GOT3 (cell line): ENCODE measurements at places on chromosomes 2 and 18.

DNA sequence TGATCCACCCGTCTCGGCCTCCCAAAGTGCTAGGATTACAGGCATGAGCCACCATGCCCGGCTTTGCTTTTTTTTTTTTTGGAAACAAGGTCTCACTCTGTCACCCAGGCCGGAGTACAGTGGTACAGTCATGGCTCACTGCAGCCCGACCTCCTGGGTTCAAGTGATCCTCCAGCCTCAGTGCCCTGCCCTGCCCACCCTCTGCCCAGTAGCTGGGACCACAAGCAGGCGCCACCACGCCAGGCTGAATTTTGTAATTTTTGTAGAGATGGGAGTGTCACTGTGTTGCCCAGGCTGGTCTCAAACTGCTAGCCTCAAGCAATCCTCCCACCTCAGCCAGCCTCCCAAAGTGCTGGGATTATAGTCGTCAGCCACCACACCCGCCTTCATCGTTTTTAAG lies 11.6 kb upstream of the PSD4 start:
- no peak for DNase-seq

- no peak for DNase-seq
Measured at GRCh38 chr18:42872838-42873237, 242.6 kb downstream of the RIT2 start.

DNA sequence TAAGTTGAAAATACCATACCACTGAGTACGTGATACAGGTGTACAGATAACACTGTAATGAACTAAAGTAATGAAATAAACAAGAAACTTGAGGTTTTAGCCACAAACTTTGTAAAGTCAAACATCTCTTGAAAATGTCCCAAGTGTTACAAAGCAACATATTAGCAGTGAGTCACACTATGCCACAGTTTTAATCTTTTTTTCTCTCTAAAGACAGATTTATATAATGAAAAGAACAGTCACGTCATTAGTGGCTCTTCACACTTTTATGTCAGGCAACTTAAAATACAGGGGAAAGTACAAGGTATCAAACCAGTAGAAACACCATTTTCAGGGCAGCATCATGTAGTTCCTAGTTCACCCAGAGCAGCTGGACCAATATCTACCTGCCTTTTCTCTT lies 42.1 kb downstream of the RAPH1 start:
- no peak for DNase-seq

DNA sequence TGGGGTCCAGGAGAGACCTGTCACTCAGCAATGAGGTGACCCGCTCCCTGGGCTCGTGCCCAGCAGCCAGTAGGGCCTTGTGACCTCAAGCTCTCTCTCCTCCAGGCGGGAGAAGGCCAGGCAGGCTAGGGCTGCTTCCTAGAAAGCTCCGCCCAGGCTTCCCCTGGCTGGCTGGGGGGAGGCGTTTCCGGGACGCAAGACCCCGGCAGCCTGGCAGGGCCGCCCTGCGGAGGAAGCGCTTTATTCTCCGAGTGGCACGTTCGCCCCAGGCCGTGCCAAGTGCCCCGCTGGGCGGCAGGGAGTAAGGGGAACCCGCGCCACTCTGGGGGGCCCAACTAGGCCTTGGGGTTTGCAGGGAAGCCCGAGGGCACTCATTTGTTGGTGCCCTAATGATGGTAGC lies 21.2 kb upstream of the EPAS1 start:
- DNase-seq, result no peak

- no peak for DNase-seq
Measured at GRCh38 chr2:234235191-234235590, 184.7 kb downstream of the SPP2 start.

DNA sequence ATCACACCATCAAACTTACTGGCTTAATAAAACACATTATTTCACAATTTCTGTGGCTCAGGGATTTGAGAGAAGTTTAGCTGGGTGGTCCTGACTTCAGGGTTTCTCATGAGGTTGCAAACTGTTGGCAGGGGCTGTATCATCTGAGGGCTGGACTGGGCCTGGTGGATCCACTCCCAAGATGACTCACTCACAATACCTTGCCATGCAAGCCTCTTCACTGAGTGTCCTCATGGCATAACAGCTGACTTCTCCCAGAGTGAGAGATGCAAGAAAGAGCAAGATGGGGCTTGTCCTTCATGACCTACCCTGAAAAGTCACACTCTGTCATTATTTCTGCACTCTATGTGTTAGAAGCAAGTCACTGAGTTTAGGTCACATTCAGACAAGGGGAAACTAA lies 73.8 kb downstream of the AQP4 start:
- no peak for DNase-seq

GRCh38 chr2:53450923-53451322 lies 316.7 kb upstream of the CHAC2 start:
- no peak for DNase-seq

- no peak for DNase-seq
Measured at GRCh38 chr18:73656691-73657090, 490.9 kb downstream of the FBXO15 start.

DNA sequence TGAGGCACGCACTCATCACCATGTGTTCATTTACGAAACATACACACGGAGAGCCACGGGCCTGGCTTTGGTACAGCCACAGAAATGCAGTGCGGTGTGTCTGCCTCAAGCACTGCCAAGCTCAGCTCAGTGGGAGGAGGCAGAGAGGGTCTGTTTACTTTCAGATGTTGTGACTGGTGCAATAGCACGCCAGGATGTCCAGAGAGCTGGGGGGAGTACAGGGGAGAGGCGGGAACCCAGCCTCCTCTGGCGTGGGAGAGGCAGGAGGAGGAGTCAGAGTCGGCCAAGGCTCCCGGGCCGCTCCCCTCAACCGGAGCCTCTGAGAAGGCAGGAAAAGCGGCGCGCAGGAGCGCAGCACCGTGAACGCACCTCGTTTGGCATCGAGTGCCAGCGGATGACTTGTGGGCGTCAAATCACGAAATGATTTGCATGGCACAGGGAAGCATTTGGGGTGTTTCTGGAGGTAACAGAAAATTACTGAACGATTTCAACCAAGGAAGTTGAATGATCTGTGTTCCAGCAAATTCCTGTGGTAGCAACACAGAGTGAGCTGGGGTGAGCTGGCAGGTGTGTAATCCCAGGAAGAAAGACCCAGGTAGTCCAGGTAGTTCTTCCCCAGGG lies 143.0 kb downstream of the ZNF516 start:
- no peak for DNase-seq

GRCh38 chr18:46546111-46546640 lies 110.8 kb downstream of the LOXHD1 start:
- no peak for DNase-seq

- DNase-seq, result no peak
Measured at GRCh38 chr2:128473175-128474035, 154.7 kb upstream of the HS6ST1 start.

GRCh38 chr2:86566158-86566820 lies 3.0 kb upstream of the CHMP3 start:
- DNase-seq, result no peak

- DNase-seq, result no peak
Measured at GRCh38 chr2:58081000-58081399, 34.4 kb downstream of the VRK2 start.

GRCh38 chr2:199922856-199923255 lies 11.8 kb downstream of the C2orf69 start:
- DNase-seq, result no peak

DNA sequence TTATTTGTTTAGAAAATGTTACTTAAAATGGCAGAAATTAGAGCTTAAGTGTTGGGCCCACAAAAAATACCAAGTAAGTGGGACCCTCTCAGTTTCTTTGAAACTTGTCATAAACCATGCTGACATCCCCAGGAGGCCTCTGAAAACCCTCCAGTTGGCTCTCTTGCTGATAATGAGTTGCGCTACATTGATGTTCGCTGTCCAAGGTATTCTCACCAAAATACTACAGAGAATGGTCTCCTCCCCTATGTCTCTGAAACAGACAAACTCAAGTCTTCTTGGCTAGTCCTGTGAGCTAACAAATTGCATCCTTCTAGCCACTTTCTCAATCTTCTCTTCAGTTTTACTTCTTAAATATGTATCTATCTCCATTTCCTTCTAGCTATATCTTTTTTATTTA lies 669.4 kb downstream of the IRS1 start:
- no peak for DNase-seq

GRCh38 chr2:45993476-45993991 lies 303.7 kb upstream of the EPAS1 start:
- peak; percentile 10 for DNase-seq

DNA sequence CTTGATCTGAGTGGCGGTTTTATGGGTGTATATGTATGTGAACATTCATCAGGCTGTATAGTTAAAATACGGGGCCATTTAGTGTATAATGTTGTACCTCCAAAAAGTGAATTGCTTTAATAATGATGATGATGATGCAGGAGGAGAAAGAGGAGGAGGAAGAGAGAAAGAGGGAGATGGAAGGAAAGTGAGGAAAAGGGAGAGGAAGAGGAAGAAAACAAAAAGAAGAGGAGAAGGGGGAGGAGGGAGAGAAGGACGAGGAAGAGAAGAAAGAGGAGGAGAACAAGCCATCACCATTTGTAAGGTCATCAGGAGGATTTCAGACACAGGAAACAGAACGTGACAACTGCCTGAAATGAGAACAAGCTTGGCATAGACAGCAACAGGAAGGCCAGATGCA lies 168.4 kb upstream of the NCKAP5 start:
- DNase-seq, result no peak

GRCh38 chr2:206378835-206379234 lies 64.5 kb upstream of the ADAM23 start:
- no peak for DNase-seq

DNA sequence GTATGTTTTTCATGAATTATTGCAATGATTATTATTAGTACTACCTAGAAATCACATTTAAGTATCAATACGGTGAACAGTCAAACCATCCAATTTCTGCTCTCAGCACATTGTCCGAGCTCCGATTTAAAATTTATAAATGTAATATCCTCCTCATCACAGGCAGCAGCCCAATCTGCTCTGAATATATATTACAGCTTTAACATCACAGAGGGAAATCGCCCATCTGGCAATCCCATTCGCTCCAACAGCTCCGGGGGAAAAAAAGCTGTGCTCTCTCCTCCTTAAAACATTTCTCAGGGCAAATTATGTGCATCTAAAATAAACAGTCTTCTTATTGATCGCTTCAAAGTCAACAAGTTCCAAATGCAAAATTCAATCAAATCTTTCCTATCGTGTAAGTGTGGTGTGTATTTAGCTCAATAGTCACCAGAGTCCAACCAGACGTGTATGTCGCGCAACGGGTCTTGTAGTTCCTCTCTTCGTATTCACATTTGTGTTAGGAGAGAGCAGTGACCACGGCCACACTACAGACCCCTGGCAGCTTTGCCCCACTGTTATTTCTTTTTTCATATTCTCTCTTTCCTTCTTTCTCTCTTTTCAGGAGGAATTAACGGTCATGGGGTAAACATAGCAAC lies 2.4 kb downstream of the FIGN start:
- DNase-seq, result no peak

DNA sequence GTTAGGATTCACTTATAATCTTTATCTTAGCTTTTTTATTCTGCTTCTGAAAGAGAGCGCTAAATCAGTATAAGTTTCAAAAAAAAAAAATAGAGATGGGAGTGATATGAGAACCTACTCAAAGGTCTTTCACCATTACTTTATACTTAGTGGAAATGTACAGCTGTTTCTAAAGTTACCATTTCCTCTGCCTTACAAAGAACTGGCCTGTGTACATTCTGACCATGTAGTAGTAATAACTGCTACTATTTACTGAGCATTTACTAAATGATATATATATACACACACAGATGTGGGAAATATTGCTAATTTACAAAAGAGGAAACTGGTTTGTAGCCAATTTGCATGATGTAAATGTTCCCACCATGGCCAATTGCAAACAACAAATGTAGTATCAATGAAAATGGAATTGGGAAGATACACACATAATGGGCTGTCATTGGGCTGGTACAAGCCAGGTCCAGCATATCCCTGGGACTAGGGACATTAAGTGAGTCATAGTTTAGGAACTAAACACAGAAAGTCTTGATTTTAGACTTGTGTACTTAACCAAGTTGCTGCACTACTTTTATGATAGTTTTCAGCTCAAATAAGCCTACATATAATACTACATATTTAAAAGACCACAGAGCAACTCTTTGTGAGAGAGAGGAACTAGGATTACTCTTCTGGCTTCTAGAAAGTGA lies 67.1 kb downstream of the DYNC1I2 start:
- no peak for DNase-seq

DNA sequence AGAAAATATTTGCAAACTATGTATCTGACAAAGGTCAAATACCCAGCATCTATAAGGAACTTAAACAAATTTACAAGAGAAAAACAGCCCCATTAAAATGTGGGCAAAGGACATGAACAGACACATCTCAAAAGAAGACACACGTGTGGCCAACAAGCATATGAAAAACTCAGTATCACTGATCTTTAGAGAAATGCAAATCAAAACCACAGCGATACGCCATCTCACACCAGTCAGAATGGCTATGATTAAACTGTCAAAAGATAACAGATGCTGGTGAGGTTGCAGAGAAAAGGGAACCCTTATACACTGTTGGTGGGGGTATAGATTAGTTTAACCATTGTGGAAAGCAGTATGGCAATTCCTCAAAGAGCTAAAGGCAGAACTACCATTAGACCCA lies 64.3 kb upstream of the RBMS1 start:
- no peak for DNase-seq

- DNase-seq, result no peak
Measured at GRCh38 chr2:102064679-102065674, 73.2 kb downstream of the IL1R2 start.

DNA sequence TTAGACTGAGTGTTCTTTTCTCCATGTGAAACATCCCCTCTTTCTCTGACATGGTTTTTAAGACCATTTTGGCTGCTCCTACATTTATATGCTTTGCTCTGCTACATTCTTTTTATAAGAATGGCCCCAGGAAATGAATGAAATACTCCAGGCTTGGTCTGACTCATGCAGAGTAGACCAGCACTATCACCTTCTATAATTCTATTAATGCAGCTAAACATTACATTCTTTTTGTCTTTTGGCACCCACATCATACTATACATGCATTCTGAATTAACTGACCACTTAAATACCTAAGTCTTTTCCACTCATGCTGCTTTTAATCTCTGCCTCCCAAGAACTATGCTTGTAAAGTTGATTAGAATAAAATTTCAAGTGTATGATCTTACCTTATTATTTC lies 94.1 kb downstream of the AAK1 start:
- no peak for DNase-seq

- DNase-seq, result no peak
Measured at GRCh38 chr2:217049956-217050355, 190.1 kb upstream of the TNP1 start.
